ENCODE measurements at places on chromosomes 6 and 20.

- DNase-seq: no peak
These were observed 181.4 kb upstream of the UST start for GRCh38 chr6:148565321-148565926.

DNA sequence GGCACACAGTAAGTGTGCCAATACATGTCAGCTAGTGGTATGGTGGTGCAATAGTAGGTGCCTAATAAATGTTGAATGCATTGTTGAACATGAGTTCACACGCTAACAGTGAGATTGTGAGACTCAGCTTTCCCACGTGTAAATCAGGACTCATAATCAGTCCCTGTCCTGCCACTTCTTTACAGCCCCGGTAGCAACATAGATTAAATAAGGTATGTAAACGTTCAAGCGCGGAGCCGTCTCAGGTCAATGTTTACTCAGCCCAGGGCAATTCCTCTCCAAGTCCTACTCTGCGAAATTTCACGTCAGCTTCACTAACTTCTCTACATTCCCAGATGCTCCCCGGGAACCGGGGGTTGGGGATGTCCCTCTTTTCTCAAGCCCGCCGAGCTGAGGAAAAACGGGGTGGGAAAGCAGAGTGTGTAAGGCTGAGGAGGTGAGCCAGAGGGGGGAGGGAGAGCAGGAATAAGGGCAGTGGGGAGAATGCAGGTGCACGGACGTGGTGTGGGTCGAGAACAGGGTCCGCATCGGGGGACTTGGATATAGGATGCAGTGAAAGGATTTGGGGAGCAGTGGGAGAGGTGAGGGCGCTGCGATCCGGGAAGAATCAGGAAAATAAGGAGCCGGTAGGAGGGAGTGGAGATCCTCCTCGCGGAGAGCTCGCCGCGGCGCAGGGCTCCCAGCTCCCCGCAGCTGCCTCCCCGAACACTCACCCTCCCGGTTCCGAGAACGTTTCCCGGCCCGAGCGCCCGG is 544 bp upstream of the TP53INP2 start:
- peak; percentile 63 for DNase-seq

DNA sequence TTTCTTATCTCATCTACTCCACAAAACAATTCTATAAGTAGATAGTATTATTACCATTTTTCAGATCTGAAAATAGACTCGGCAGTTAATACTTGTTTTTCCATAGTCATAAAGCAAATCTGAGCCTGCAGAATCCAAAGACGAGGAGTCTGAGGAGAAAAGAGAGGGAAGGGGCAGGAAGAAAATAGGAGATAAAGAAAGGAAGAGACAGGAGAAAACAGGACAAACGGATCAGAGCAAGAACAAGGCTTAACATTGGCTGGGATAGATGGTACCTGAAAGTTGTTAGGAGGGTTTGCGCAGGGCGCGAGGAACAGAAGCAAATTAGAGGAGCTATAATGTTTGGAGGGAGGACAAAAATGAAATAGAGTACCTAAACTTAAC is 639 bp upstream of the PPIL1 start:
- DNase-seq: no peak

- no peak for DNase-seq
These were observed 285.3 kb downstream of the HIVEP2 start for GRCh38 chr6:142659661-142660060.

- DNase-seq: no peak
These were observed 232.5 kb downstream of the IBTK start for GRCh38 chr6:82015043-82015442.

GRCh38 chr20:36097337-36098151 is 57.0 kb upstream of the EPB41L1 start:
- no peak for DNase-seq

DNA sequence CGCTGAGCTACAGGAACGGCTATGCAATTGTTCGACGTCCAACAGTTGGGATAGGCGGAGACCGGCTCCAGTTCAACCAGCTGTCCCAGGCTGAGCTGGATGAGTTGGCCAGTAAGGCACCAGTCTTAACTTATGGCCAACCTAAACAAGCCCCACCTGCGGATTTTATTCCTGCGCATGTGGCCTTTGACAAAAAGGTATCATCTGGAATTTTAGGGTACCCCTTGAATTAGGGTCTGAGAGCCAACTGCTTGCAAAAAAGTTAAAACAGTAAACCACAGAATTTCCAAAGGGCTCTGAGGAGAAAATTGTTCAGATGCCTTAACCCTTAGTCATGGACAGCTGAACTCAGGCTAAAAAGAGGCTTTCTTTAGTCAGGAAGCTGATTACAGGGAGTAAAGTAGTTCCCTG is 3.8 kb downstream of the EFHC1 start:
- no peak for DNase-seq

DNA sequence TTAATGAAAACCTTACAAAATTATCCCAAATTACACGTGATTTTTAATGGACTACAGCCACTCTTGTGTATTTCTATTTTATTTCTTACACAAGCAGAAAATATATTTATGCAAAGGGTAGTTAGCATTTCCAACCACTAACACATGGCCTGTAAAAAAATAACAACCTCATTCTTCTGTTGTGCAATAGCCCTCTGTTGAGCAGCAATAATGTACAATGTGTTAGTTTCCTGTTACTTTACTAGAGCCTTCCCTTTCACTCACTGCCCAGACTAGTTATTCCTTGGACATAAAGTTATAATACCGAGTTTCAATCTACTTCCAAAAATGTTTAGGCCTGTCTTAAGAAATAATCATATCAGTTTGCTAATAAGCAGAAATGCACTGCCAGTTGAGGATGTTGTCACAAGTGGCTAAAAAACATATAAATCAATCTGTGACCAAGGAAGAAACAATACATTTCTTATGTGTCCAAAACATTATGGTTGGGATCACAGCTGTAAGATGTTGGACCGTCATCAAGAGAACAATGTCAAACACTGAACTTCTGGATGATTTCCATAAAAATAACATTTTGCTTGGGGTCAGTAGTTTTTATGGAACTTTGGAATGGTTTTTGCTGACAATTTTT is 73.6 kb upstream of the RNF146 start:
- no peak for DNase-seq

GRCh38 chr6:31356946-31357466 is at the start of gene HLA-B:
HLA-B (minus strand) TSS chr6:31357179; CDS start chr6:31357158, 21 bp downstream.
- DNase-seq: no peak

DNA sequence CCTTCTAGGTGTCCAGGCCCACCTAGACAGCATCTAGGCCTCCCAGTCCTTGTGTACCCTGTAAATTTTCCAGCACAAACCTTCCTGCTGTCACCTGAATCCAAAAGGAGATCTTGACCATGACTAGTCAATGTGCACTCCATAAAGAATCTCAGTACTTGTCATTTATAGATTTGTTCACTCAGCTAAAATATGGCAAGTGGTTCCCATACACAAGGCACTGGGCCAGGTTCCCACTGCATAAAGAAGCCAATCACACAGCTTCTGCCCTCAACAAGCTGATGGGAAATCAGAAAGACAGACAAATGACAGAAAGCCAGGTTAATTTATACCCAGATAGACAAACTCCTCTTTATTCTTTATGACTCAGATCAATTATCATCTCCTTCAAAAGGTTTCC is 526.8 kb downstream of the CD83 start:
- DNase-seq: no peak

DNA sequence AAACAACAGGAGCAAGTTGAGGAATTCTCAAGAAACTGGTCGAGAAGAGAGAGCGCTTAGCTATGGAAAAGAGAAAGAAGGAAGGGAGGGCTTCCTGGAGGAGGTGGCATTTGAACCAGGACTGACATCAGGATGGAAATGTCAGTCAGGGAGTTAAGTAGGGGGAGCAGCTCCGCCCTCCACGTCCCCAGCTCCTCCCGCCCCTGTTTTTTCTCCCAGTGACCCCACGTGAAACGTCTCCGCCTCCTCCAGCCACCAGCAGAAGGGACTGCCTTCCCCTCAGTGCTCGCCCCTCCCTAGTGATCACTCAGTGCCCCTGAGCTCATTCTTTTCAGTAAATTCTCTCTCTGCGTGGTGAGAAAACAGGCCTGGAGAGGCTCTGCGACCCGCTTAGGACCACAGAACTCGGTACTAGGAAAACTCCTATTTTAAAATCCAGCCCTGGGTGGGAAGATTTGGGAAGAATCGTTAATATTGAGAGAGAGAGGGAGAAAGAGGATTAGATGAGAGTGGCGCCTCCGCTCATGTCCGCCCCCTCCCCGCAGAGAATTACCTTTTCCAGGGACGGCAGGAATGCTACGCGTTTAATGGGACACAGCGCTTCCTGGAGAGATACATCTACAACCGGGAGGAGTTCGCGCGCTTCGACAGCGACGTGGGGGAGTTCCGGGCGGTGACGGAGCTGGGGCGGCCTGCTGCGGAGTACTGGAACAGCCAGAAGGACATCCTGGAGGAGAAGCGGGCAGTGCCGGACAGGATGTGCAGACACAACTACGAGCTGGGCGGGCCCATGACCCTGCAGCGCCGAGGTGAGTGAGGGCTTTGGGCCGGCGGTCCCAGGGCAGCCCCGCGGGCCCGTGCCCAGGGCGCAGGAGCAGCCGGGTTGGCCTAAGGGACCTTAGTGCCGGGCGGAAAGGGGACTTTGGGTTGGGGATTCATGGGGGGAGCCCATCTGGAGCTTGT is 4.6 kb downstream of the HLA-DPB1 start:
- no peak for DNase-seq
